ENCODE measurements at places on chromosomes 13 and 19.

GRCh38 chr19:13849991-13850909 lies 26.7 kb upstream of the NANOS3 start:
- DNase-seq = peak; percentile 34

GRCh38 chr13:73390100-73390499 lies 331.3 kb downstream of the KLF5 start:
- no peak for DNase-seq

DNA sequence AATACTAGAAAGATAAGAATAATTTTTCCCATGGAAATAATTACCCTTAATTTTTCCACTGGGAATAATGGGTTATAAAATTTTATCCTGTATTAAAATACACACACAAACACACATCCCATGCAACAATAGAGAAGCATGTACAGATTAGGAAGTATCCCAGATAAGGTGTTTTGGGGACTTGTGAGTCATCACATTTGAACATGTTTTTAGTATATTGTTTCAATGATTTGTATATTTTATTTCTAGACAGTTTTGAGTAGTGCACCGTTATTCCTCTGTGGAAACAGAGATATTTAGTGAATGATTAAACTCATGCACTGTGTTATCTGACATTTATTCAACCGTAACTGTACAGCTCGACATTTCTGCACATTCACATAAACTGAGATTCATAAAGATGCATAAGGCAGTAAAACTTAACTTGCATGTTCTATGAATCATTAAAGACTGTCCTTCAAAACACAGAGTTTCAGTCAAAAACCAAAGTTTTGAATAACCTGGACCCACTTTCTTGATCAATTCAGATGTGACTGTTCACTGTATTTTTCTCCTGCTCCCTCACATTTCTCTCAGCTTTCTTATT lies 30.1 kb downstream of the KLF12 start:
- DNase-seq = no peak

DNA sequence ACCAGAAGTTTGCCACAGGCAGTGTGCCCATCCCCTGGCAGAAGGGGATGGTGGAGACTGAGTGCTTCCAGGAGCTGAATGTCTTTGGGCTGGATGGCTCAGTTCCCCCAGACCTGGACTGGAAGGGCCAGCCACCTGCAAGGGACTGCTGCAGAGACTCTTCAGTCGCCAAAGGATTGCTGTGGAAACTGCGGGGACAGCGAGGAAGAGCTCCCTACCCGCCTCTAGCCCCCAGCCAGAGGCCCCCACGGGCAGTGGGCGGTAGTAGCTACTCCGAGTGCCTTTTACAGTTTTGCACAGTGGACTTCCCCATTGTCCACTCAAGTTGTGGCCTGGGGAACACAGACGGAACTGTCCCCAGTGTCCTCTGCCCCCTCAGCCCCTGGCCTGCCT lies 138.5 kb downstream of the ZDHHC20 start:
- no peak for DNase-seq

- DNase-seq = peak; percentile 62
Measured at GRCh38 chr19:46495786-46496099, at the start of gene PNMA8B. Gene PNMA8B, minus strand, starts transcription at chr19:46495867. Its CDS starts 402 bp downstream, at chr19:46495465.

DNA sequence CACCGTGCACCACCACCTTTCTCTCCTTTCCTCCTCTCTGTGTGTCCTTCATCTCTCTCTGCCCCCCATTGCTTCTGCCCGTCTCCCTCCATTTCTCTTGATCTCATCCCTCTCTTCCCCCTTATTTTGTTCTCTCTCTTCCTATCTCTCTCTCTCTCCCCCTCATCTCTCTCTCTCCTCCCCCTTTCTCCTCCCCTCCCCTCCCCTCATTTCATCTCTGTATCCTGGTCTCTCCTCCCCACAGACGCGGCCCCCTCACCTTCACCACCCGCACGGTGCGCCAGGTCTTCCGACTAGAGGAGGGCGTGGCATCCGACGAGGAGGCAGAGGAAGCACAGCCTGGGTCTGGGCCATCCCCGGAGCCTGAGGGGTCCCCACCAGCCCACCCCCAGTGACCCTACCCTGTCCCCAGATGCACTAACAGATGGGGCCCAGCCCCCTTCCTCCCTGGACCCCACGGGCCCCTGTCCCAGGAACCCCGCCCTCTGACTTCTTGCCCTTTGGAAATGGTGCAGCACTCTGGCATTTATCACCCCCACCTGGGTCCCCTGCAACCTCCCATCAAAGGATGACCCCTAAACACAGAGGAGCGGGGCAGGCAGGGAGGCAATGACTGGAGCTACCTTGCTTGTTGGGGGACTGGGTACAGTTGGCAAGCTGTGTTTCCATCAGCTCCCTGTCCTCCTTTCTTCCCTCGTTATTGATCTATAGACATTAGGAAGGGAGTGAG lies 19.6 kb downstream of the KCNC3 start:
- DNase-seq = no peak

- no peak for DNase-seq
Measured at GRCh38 chr13:46896341-46897137, at the start of gene HTR2A. Gene HTR2A, minus strand, starts transcription at chr13:46897053. Its CDS starts 1,147 bp downstream, at chr13:46895906.

DNA sequence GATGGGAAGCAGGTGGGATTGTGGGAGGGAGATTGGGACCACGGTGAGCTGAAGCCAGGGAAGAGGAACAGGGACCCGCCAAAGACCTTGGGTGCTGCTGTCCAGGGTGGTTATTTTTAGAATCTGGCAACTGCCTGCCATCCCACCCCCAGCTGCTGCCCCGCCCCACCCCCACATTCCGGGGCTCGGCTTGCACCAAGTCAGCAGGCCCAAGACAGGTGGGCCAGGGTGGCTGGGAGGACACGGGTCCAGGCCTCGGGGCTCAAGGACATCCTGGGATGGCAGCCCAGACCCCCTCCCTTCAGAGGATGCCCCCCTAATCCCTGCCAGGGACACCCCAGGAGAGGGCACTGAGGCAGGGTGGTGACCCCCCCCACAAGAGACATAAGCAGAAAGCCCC lies 827 bp downstream of the CKM start:
- no peak for DNase-seq

- no peak for DNase-seq
Measured at GRCh38 chr19:18506101-18506930, 15.6 kb downstream of the ELL start.

GRCh38 chr13:101383595-101383994 lies 32.7 kb downstream of the NALCN start:
- peak; percentile 10 for DNase-seq

- DNase-seq = no peak
Measured at GRCh38 chr13:90302107-90302506, 1045.4 kb upstream of the MIR17HG start.

DNA sequence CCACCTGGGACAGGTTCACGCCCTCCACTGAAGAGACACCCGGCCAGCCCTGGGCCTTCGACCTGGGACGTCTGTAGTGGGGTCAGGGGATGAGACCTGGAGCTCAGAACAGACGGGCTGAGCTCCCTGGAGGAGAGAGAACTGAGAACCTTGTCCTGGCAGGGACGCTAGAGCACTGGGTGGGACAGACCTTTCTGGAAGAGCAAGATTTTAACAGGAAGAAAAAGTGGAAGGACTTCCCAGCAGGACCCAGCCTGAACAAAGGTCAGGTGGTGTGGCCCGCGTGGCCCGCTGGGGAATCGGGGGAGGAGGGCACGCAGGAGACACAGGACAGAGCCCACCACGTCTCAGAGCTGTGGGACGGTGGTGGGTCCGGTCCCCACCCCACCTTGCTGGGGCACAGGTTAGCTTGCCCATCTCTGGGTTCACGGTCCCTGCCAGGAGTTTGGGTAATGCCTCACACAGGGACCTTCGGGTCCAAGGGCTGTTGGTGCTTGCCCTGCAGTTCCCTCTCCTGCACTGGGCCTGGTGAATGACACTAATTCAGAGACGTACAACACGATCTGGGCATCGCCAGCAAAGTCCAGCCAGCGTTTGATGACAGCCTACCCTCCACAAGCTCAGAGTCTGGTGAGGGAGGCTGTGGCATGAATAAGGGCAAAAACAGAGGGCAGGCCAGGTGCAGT lies 1.2 kb upstream of the EFNA2 start:
- DNase-seq = no peak

DNA sequence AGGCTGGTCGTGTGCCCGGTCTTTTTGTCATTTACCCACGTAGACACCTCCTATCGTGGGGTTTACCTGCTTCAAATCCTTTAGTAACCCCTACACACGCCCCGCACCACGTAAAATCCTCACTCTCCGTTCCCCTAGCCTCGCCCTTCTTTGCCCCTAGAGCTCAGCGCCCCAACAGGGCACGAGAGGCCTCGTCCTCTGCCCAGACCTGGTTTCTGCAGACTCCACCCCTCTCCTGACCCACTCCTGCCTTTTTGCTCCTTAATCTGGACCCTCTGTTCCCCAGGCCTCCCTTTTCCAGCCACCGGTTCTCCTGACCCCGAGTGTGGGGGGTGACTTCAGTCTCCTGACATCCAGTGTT lies 412 bp downstream of the ZNF528 start:
- peak; percentile 50 for DNase-seq

GRCh38 chr19:31254611-31255010 lies 94.6 kb downstream of the TSHZ3 start:
- DNase-seq = no peak

DNA sequence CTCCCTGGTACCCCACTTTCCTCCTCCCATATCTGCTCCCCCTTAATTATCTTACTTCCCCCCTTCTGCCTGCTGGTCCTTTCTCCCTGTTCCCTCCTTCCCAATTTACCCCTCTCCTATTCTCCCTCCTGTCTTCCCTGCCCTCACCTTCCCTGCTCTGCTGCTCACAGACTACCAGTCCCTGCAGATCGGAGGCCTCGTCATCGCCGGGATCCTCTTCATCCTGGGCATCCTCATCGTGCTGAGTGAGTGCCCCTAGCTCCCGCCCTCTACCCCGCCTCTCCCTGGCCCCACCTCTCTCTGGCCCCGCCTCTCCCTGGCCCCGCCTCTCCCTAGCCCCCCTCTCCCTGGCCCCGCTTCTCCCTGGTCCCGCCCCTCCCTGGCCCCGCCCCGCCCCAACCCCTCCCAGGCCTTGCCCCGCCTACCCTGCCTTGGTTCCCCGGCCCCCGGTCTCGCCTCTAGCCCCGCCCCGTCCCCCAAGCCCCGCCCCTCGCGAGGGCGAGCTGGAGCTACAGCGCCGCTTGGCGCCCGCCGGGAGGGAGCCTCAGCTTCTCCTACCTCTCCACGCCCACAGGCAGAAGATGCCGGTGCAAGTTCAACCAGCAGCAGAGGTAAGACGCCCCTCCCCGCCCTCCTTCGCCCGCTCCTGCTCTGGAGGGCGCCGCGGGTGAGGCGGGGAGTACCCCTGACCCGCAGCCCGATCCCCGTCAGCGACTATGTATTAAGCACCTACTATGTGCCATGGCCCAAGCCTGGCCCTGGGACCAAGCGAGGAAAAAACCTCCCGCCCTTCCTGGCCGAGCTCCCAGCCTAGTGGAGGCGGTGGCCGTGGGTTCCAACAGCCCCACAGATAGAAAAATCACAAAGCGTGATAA lies 1.9 kb upstream of the FXYD7 start:
- DNase-seq = peak; percentile 85

DNA sequence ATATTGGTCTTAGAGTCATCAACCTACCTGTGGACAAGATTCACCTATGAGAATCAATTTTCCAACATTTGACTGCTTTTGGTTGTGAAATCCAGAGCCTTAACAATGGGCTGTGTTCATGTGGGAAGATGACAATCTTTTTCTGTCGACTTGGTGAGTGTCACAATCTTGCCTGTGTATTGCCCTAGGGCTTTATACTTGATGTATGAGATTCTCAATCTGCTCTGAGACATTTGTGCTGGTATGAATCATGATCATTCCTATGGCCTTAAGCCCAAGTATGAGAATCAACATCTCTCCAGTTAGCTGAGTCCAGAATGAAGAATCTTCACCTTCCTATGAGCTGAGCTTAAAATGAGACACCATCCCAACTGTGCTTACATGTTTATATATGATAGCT lies 68.7 kb downstream of the ZNF726 start:
- no peak for DNase-seq

DNA sequence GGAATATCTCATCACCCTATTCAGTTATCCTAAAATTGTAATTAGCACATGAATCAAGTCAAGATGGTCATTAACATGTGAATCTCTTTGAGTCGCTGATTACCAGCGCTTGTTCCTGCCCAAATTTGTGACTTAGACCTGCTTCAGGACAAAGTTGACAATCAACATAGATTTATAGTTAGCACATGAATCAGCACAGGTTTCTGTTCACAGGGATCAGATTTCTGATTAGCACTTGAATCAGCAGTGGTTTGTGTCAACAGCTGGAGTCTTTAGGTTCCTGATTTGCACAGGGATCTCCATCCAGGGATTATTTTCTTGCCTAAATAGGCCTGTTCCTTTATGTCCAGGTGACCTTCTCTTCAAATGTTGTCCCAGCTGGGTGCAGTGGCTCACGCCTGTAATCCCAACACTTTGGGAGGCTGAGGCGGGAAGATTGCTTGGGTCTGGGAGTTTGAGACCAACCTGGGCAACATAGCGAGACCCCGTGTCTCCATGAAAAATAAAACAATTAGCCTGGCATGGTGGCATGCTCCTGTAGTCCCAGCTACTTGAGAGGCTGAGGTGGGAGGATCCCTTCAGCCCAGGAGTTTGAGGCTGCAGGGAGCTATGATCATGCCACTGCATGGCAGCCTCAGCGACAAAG lies 3.8 kb upstream of the LRFN3 start:
- no peak for DNase-seq

DNA sequence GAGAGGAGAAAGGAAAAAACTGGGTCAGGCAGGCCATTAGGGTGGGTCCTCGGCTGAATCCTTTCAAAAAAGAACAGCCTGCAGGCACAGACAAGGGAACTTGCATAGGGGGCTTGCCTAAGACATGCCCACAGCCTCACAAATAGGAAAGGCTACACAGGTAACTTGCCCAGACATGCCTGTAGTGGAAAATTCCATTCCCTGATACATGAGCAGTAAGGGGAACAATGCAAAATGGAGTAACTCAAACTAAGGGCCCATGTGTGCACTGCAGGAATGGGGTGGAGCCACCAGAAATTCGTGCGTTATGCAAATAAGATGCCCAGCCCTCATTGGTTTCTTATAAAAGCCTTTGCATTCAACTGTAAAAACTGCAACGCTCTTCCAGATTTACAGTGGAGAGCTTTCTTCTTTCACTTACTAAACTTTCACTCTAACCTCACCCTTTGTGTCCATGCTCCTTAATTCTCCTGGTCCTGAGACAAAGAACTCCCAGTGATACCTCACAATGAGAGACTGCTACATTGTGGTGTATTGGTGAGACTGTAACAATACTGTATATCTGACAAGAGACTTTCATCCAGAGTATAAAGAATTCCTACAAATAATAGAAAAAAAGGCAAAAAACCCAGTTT lies 59.5 kb upstream of the SLITRK1 start:
- peak; percentile 6 for DNase-seq

- DNase-seq = no peak
Measured at GRCh38 chr13:100645382-100645781, 29.2 kb downstream of the TMTC4 start.

- peak; percentile 70 for DNase-seq
Measured at GRCh38 chr19:29263305-29264135, 50.6 kb upstream of the UQCRFS1 start.

DNA sequence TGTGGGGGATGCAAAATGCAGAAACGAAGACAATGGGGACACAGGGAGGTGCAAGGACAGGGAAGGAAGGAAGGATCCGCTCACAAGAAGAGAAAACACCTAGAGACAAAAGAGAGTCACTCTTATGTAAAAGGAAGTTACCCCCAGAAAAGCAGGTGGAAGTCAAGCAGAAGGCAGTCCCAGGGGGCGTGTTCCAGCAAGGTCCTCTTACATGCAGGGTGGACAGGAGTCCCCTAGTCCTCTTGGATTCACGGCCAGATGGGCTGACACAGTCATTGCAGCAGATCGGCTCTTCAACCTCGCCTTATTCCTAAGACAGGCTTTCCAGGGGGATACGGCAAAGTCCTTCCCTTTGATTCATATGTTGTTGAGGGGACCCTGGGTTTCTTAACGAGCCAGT lies 83.9 kb upstream of the SPATA13 start:
- no peak for DNase-seq
